ENCODE measurements at places on chromosomes 5 and 9. TPM values are rescaled to one million over a fixed set of nuclear protein-coding genes. Genes with fewer than 3 reads are reported as not detected.

GRCh38 chr9:21450733-21451394 is 10.6 kb downstream of the IFNA1 start:
- DNase-seq, result no peak

- peak; percentile 77 for DNase-seq
Observed at GRCh38 chr9:135281791-135282737, 194.6 kb downstream of the OLFM1 start.

- DNase-seq, result no peak
Observed at GRCh38 chr5:174119468-174119881, 74.0 kb downstream of the NSG2 start.

DNA sequence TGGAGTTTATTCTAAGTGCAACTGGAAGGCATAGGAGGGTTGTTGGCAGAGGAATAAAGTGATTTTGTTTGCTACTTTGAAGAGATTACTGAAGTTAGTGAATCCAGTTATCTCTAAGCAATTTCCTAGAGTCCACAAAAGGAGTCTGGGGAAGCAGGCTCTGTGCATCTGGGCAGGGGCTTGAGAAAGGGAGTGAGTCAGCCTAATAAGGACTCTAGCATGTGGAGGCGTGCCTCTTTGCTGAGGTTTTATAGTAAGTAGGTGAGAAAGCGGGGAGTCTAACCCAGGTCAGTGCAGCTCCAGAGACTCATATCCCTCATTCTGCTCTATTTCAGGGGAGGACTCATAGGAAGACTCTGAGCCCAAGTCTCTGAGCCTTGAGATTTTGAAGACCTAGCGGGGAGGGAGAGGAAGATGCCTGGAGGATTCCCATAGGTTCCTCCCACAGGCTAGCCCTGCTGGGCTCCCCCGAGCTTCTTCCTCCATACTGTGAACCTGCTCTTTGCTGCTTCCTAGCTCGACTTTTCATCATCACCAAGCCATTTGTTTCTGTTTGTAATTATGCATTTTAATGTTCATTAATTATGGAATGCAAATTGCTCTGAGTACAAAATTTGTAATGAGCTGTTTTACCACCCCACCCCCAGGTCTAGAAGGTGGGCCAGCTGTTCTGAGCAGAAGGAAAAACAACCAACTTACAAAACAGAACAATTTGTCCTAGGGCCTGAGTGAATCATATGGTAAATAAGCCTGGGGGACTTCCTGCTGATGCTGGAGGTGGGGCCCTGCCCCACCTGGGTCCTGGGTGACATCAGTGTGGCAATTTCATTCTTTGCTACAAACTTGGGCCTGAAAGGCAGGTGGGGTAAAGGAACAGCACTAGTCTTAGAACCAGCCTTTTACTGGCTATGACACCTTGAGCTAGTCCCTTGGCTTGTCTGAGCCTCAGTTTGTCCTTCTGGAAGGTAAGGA is 150.2 kb downstream of the TRIM32 start:
- peak; percentile 1 for DNase-seq

DNA sequence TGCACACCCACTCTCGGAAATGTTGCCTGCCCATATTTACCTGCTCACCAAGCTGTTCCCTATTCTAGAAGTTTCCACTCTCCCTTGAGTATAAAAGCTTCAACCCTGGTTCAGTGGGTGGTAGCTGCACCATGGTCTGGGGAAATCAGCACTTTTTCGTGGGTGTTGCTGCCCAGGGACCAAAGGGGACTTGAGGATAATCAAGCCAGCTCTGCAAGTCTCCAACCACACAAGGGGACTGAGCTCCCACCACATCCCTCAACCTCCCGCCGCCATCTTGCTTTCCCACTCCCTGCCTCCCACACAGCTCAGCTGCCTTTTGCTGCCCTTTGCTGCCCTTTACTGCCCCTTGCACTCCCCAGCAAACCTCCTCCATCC is 210.0 kb downstream of the AUH start:
- no peak for DNase-seq

DNA sequence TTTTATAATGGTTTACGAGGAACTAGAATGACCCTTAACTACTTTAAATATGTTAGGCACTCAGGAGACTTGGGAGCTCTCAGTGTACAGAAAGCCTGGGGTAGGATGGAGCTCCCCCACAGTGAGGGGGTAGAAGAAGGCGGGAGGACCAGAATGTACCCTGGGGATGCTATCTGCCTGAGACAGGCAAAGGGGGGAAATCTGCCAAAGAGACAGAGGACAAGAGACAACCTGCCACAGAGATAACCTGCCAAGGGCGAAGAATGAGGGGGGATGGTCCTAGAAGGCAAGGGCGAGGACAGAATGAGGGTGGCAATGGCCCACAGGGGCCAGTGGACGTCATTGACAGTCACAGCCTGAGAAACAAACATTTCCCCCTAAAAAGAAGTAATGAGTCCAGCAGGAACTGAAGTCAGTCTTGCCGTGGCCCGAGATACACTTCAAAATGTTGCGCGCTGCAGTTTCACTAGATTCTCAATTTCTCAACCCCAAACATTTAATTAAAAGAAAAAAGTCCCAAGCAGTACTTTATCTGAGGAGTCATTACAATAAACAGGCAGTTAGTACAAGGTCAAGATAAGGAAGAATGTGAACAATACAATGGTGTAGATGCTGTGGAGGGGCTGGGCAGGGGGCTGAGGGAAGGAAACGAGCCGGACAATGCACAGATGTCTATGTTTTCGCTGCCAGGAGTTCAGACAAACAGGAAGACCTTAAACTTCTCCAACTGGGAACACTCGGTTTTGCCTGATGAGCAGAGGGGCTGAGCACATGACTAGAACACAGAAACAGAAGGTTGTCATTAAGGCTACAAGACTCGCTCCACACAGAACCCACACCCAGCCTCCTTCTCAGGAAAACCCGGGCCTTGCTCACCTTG is 125.0 kb downstream of the LHFPL2 start:
- no peak for DNase-seq

DDX4 gene
- not detected for total RNA-seq

LCN9 gene
- total RNA-seq, result not detected

OR1J2 gene
- not detected for total RNA-seq

TAF11L5 gene
- not detected for total RNA-seq

Measured in Calu3 (cell line).